ENCODE measurements at places on chromosomes 13 and 19.

GRCh38 chr13:24074678-24075077 is 85.8 kb upstream of the SPATA13 start:
- DNase-seq, result no peak

- no peak for DNase-seq
These were observed 19.5 kb upstream of the MEIS3 start for GRCh38 chr19:47438793-47439220.

DNA sequence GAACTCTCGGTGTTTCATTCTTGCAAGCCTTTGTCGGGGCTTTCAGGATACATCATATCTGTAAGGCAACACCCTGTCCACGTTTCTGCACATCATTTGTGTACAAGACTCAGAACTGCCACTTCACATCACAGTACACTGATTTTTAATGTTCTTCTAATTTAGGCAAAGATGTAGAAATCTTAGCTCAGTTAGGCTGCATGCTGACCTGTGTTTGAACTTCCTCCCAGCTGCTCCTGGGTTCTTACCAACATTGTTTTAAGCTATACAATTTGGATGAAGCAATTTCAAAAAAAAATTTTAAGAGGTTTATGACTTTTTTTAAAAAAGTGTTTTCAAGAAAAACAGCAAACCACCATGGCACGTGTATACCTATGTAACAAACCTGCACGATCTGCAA is 1047.9 kb upstream of the SLC10A2 start:
- no peak for DNase-seq

- DNase-seq, result no peak
These were observed 621.9 kb upstream of the SPRY2 start for GRCh38 chr13:80962855-80963254.

GRCh38 chr19:20103091-20103740 is 25.4 kb downstream of the ZNF90 start:
- no peak for DNase-seq

DNA sequence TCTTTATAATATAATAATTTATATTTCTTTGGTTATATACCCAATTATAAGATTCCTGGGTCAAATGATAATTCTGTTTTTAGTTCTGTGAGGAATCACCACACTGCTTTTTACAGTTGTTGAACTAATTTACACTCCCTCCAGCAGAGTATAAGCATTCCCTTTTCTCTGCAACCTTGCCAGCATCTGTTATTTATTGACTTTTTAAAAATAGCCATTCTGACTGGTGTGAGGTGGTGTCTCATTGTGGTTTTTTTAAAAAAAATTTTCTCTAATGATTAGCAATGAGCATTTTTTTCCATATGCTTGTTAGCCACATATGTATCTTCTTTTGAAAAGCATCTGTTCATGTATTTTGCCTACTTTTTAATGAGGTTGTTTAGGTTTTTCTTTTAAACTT is 122.2 kb downstream of the ZNF486 start:
- no peak for DNase-seq

DNA sequence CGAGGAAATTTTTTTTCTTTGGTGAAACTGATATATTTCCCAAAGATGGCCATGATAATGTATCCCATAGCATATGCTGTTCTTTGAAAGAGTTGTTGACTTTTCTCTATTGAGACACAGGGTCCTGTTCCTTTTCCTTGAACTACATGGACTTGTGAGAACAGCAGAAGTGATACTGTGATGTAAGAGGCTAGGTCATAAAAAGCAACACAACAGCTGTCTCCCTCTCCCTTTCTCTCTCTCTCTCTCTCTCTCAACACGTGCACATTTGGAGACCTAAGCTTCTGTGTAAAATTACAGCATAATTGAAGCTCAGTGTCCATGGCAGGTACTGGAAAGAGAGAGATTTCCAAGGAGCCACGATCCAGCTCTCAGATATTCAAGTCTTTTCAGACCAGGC is 1712.4 kb downstream of the EFNB2 start:
- DNase-seq, result no peak

DNA sequence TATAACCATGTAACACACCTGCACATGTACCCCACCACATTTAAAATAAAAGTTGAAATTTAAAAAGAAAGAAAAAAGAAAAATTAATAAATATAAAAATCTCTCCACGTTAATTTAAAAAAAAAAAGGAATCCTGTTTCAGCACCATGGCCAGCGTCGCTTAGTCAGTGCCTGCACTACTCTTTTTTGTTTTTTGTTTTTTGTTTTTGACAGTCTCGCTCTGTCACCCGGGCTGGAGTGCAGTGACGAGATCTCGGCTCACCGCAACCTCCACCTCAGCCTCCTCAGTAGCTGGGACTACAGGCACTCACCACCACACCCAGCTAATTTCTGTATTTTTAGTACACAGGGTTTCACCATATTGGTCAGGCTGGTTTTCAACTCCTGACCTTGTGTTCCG is 835.9 kb downstream of the UQCRFS1 start:
- no peak for DNase-seq
